Activated CD4-positive, alpha-beta memory T cell treated with anti-CD3 and anti-CD28 coated beads, Interleukin-2, amount 10 ng/mL, durations not matched to agents 7 days and 5 days (primary cell): ENCODE measurements at places on chromosomes 7 and 10. TPM values are rescaled to one million over a fixed set of nuclear protein-coding genes. Genes with fewer than 3 reads are reported as not detected.

GRCh38 chr10:77710759-77711682 lies 73.4 kb upstream of the KCNMA1 start:
- DNase-seq = peak; percentile 75

The RBM20 gene
- total RNA-seq = 0.03 TPM

DNA sequence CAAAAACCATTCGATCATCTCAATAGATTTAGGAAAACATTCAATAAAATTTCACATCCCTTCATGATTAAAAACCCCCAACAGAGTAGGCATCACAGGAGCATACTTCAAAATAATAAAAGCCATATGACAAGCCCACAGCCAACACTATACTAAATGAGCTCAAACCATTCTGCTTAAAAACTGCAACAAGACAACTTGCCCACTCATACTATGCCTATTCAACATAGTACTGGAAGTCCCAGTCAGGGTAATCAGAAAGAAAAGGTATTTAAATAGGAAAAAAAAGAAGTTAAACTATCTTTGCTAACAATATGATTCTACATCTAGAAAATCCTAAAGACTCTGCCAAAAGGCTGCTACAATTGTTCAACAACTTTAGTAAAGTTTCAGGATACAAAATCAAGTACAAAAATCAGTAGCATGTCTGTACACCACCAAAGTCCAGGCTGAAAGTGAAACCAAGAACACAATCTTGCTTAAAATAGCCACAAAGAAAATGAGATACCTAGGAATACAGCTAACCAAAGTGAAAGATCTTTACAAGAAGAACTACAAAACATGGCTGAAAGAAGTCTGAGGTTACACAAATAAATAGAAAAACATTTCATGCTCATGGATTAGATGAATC lies 882.6 kb downstream of the GRM8 start:
- no peak for DNase-seq

DNA sequence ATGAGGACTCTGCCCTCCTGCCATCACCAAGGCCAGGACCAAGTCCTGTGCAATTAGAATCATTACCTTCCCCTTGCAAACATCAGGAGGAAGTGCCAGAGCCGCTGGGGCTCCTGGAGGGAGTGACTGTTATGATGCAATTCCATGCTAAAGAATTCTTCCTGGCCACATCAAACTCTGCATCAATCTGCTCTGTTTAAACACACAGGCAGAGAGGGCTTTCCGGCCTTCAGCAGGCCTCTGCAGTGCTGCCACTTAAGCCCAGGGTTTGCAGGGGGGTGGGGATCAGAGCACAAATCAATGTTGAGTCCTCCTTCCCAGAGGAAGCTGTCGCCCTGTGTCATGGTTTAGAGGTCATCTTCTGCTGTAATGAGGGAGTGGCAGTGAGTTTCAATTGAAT lies 58.1 kb downstream of the CTBP2 start:
- no peak for DNase-seq

DNA sequence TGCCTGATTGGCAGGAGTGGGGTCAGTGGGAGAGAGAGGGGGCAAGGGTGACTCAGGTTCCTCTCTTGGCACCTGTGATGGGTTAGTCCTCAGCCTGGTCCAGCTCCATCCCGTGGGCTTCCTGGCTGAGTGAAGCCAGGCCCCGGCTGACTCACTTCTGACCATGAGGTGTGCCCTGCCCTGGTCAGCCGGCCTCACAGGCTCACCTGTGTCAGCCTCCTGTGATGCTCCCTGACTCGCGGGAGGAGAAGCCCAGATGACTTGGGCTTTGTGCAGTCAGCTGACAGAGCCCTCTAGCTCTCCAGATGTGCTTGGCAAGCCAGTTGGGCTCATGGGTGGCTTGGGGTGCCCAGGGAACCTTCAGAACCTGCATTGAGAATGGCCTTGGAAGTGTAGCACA lies 16.0 kb upstream of the PPIF start:
- peak; percentile 26 for DNase-seq

The PIP gene
- total RNA-seq = not detected

DNA sequence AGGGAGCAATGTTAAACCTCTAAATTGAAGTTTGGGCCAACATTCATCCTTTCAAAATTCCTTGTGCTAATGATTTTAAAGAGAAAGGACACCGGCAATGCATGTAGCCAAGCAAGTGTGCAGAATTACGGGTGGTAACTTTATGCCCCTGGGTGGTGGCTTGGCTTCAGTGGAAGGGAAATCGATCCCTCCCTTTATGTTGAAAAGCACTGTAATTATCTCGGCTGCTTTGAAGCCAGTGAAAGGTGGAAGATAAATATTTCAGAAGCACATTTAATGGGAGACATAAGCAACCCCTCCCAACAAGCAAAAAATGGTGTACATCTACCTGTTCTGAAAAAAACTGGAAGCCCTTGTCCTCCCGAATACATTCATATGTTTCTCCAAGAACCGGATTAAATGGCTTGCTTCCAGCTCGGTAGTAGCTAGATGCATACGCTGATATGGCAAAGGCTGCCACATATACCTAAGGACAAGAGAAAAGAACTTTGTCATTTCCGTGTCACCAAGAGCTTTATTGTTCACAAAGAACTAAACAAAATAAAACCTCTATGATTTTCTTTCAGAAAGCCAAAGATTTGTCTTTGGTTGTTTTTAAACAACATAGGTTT lies 73.3 kb upstream of the GSDME start:
- no peak for DNase-seq

DNA sequence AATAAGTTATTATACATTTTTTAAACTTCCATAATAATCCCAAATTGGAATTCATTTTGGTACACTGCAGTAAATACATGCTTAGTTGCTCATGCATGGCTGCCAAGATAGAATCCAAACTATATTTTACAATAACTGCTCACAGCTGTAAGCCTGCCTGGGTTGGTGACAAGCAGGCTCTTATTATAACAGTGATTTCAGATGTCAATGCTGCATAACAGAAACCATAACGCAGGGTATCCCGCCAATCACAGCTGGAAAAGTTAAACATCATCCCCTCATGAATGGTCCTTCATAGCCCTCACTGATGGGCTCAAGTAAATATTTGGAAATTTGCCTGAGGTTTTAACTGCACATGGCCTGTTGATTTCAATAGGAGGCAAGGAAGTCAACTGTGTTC lies 149.8 kb downstream of the AMPH start:
- no peak for DNase-seq

The SLC35B4 gene
- 15.2 TPM for total RNA-seq

The TRIL gene
- total RNA-seq = 0.10 TPM

- DNase-seq = no peak
Observed at GRCh38 chr7:17033245-17033644, 151.5 kb upstream of the AGR3 start.
